Frontal cortex (tissue), 4 donors: ENCODE measurements at places on chromosomes 3 and 15. TPM values are rescaled to one million over a fixed set of nuclear protein-coding genes. Genes with fewer than 3 reads are reported as not detected.

- DNase-seq, result no peak
Measured at GRCh38 chr3:130925628-130926027, 31.7 kb downstream of the ATP2C1 start.

GRCh38 chr3:80079886-80080285 lies 312.1 kb upstream of the ROBO1 start:
- no peak for DNase-seq

CCR9 gene
- total RNA-seq, result 0.41 TPM

TRAK1 gene
- total RNA-seq, result 28.1 TPM

DNA sequence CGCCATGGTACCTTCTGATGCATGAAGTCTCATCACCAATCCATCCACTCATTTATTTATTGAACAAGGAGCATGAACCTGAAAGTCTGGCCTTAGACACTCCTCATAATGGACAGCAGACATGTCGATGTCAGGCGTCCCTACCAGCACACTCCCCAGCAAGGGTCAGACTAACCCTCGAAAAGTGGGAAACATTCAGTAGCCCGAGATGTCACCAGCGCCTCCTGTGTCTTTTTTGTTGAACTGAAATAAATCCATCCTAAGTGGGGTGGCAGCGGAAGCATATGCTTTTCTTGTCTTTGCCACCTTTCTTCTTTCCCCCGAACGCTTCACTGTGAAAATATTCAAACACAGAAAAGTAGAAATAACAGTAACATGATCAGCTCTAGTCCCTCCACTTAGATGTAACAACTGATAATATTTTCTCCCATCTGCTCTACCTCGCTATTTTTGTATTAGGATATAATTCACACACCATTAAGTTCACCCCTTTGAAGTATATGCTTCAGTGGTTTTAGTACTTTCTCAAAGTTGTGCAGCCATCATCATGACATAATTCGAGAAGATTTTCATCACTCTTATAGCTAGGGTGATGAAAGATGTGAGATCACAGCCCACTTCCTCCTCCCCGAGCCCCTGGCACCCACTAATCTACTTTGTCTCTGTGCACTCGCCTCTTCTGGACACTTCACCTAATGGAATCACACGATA lies 121.6 kb downstream of the ADAMTS17 start:
- no peak for DNase-seq

TMEM40 gene
- total RNA-seq, result not detected

GRCh38 chr15:95470997-95471689 lies 859.4 kb upstream of the NR2F2 start:
- no peak for DNase-seq
